Stimulated activated CD4-positive, alpha-beta T cell treated with anti-CD3 and anti-CD28 coated beads, Interleukin-15, amount 100 ng/mL, for 1 hour (primary cell): ENCODE measurements at places on chromosomes 2 and 18.

DNA sequence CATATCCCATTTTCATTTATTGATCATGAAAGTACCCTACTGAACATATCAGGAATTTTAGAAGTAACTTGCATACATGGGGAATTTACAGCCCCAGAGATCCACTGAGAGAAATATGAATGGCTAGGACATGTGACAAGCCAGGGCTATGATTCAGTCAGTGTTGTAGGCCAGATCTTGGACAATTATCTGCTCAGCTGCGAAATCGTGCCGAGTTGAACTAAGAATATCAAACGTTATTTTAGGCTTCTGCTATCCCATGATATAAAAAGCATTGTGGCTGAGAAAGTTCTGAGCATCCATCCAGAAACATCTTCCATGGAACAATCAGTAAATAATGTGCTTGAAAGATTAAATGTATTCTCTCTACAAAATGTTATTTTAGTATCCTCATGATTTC lies 85.7 kb upstream of the UNC80 start:
- no peak for DNase-seq

- DNase-seq = no peak
These were observed 949.3 kb downstream of the BCL11A start for GRCh38 chr2:59604123-59604522.

DNA sequence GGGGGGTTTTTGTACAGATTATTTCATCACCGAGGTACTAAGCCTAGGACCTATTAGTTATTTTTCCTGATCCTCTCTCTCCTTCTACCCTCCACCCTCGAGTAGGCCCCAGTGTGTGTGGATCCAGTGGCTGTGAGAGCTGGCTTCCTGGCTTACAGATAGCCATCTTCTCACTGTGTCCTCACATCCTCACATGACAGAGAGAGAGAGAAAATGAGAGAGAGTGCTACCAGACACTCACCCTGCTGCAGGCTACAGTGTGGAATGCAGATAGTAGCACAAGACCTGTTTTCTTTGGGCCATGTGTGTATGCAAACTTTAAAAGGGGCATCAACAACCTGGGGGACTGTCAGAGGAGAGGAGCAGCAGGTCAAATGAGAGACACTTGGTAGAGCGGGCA lies 9.5 kb downstream of the KCNK3 start:
- DNase-seq = no peak

GRCh38 chr2:187686416-187687024 lies 132.3 kb upstream of the TFPI start:
- no peak for DNase-seq

DNA sequence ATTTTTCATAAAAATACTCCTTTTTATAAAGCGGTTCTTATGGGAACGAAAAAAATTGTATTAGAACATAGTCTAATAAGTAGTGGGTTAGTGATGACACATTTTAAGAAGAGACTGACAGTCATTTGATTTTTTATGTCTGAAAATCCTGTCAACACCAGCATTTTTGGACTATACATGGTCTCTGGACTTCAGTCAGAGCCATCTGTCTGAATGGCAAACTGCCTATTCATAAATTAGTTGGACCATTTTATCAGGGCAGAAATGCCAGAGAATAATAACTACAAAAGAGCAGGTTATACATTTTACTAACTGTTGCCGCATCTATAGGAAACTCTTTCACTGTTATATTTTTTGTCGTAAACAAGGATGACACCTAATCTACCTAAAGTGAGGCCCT lies 437.6 kb downstream of the ZNF804A start:
- no peak for DNase-seq

- DNase-seq = no peak
These were observed 123.0 kb downstream of the CYP26B1 start for GRCh38 chr2:72024451-72025175.

DNA sequence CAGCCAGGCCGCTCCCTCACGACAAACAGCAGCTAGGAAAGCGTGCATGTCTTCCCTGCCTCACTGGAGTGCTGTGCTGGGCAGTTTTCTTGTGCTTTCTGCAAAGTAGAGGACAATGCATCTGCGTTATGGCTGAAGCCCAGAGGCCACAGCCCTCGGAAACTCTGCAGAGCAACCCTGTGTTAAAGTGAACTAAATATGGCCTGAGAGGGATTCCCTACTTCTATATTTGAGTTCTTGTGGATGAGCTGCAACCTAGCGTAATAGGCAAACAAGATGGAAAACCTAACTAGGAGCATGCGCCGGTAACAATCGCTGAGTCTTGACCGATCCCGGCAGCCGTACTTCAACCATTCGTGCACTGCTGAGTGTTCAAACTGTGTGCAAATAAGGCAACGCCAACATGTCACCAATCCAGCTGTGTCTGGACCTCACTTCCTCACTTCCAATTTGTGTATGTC lies 471.9 kb upstream of the HS6ST1 start:
- no peak for DNase-seq
